Activated T-cell treated with anti-CD3 and anti-CD28 coated beads, Interleukin-2, amount 50 U/mL, for 1 hour (primary cell): ENCODE measurements at places on chromosomes 16 and 17.

- no peak for DNase-seq
These were observed 214.2 kb downstream of the STX8 start for GRCh38 chr17:9361188-9361955.

- no peak for DNase-seq
These were observed 258.7 kb downstream of the SOX9 start for GRCh38 chr17:72379516-72379915.

GRCh38 chr17:42778570-42778969 is 1.8 kb upstream of the WNK4 start:
- no peak for DNase-seq

GRCh38 chr17:10111907-10112452 is 86.4 kb downstream of the GAS7 start:
- no peak for DNase-seq

GRCh38 chr17:58245428-58246103 is 7.2 kb downstream of the LPO start:
- no peak for DNase-seq

DNA sequence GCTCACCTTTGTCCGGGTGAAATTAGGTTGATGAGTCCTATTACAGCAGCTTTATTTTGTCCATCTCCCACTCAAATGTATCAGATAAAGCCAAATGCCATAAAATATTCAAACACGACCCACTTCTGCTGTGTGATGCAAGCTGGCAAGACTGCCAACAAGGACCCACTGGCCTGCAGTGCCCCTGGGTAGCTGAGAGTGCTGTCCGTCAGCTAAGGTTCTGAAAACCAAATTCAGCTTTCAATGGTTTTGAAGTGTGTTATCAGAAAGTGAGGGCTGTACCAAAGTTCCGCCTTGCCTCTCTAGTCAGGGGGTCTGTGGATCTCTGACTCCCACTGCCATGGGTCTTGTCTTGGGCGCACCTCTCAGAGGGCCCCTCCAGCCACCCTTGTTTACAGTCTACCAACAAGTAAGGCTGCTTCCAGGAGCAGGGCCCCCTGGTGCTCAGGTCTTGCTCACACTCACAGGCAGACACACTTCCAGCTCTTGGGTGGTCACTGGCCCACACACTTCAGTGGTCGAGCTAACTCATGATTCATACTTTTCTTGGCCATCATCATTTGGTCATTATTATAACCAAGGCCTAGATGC is 10.5 kb upstream of the CCDC182 start:
- DNase-seq: no peak

DNA sequence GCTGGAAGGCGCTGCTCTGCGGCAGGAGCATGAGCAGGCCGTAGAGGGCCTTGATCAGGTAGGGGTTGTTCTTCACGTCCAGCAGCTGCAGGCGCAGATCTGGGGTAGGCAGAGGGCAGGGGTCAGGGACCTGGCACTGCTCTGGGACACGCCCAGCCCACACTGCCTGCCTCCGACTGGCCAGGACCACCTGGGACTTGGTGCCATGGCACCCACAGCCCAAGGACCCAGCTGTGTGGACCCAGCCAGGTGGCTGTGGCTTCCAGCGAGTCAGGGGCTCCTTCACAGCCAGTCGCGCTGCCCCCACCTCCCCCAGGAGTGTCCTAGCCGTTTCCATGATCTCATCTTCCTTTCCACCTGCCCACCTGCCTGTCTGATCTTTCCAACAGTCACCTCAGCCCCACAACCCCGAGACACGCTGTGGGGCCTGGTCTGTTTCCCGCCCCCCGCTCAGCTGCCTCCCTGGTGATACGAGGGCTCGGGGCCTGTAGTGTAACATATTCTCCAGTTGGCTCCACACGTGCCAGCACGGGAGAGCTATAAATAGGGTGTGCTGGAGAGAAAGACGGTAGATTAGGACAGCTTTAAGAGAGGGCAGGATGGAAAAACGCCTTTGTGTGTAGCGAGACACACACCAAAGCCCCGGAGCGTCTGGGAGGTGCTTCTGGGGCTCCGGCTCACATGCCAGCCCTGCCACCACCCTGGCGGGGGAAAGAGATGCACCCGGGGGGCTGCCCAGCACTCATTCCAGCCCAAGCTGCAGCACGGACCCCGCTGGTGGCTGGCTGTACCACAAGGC is 7.2 kb upstream of the MTSS2 start:
- no peak for DNase-seq

DNA sequence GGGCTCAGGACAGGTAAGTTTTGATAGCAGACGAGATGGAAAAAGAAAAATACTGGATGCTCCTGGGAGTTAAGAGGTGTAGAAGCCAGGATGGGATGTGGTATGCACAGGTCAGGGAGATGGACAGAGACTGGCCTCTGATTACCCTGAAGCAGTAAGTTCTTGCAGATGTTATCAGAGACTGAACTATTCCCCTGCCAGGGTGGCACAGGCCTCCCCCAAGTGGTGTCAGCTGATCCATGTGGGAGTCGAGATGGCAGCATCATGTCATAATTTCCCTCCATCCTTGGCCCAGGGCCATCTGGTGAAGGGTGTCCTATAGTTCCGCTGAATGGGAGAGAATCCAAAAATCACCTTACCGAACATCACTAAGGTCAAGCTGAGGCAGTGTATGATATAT is 14.1 kb upstream of the NKD1 start:
- DNase-seq: no peak

DNA sequence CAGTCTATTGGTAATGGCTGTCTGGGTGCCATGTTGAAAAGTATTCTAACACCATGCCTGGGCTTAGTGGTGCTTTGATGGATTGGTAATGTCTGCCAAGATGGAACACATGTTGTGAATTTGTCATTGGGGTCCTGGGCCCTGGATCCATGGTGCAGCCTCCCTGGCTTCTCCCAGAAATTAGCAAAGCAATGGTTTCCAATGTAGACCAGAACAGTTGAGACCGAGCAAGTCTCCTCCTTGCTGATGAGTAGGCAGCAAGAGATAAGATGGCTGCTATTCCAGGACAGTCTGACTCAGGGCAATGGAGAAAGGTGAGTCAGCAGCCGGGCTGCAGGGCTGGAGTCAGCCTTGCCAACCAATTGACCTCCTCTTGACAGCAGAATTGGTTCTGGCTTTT is 30.8 kb downstream of the GPR139 start:
- no peak for DNase-seq

DNA sequence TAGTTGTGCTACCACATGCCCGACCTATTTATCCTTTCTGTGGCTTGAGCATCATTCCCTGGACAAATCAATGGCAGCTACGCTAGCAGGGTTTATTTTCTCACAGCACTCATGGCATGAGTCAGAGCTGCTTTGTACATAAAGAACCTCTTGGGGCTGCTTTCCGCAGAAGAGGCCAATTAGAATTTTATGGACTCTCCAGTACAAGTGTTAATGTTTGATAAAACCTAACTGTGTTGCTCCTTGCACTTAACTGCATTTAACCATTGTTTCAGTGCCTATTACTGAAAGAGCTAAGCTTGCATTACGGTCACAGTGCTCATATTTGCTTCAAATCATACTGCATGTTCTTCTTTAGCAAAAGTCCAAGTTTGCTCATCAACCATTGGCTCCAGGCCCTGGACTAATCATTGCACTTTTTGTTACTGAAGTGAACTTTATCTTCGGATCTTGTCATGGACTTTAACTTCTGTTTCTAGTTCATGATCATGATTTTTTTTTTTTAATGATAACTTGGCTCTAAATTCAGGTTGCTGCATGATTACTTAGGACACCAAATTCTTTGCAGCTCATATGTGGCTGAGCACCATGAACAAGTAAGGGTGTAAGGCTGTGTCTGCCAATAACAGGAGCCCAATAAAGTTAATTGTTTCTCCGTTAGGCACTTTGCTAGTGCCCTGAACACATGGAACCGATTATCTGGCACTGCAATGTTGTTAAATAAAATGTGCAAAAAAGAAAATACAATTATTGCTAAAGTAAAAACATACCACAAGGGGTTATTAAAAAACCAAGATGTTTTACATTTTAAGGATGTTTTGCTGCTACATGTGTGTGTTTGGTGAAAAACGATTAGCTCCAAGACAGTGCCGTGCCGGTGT is 492.2 kb downstream of the KCNJ2 start:
- no peak for DNase-seq

DNA sequence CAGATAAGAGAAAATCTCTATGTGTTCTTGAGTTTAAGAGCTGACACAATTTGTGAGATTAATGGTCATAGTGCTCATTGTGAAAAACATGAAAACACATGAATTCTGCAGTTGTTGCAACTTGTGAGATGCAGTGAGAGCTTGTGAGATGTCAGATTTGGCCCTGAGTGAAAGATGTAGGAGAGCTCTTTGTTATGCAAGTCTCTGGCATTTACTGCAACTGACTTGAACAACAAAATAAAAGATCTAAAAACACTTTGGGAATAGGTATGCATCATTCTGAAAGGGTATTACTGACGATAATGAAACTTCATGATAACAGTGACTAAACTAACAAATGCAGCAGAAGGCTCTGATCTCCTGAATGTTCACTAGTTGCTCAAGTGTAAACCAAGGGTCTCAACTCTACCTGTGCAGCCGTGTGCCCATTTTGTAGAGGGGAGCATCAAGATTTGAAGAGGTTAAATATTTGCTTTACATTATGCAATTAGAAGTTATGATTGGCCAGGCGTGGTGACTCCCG is 50.8 kb upstream of the SMIM36 start:
- no peak for DNase-seq

GRCh38 chr16:78405040-78405439 is 305.6 kb downstream of the WWOX start:
- no peak for DNase-seq

GRCh38 chr16:71572497-71573116 is 4.3 kb downstream of the TAT start:
- no peak for DNase-seq

DNA sequence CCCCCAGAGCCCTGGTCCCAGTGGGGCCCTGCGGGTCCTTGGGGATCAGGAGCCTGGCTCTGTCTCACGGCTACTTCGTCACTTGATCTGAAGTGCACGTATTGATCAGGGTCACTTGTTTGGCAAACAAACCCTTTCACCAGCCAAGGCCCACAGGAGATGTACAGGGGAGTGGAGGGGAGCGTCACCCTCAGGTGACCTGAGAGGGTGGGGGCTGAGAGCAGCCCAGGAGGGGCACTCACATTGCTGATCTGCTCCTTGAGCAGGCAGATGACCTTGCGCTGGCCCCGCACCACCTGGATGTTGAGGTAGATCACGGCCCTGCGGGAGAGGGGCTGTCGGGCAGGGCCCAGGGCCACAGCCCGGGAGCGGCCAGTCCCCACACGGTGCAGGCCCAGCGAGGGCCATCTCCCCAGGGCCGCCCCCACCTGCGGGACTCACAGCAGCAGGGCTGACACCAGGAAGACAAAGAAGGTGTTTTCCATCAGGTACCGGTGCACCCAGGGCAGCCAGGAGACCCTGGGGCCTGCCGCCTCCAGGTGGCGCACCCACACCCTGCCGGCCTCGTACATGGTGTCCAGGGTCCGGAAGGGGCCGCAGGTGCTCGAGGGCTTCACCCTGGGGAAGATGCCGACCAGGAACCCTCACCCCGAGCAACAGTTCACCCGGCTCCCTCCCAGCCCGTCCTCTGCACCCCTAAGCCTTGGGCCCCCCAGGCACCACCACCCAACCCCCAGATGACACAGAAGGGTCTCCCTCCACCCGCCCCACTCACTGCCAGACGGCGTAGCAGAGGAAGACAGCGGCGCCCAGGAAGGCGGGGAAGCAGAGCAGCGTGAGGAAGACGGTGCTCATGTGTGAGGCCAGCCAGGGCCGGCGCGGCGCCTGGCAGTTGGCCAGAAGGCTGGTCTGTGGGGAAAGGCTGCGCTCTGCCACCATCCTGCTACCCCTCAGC is 11.3 kb downstream of the TMC6 start:
- DNase-seq: peak; percentile 56

DNA sequence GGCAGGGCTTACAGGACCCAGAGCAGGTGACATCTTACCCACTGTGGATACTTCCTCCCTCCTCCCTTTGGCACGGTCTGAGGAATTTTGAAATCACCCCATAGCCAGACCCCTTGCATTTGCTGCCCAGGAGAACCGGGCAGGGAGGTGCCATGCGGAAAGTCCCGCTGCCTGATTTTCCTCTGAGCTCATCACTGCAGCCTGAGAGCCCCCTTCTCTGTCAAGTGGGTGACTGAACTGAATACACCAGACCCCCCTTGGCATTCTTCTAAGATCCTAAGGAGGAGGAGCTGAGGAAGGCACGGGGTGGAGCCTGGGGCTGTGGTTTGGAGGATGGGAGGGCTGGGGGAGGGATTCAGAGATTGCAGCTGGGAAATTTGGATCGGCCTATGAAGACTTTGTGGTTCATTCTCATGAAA is 173.4 kb downstream of the RAB11FIP4 start:
- DNase-seq: no peak

GRCh38 chr17:7883781-7884386 is 4.7 kb upstream of the CHD3 start:
- DNase-seq: peak; percentile 45

GRCh38 chr17:4617590-4618351 is 23.7 kb downstream of the ALOX15 start:
- DNase-seq: no peak

- peak; percentile 74 for DNase-seq
These were observed 4.5 kb downstream of the CCR7 start for GRCh38 chr17:40560592-40561293.

DNA sequence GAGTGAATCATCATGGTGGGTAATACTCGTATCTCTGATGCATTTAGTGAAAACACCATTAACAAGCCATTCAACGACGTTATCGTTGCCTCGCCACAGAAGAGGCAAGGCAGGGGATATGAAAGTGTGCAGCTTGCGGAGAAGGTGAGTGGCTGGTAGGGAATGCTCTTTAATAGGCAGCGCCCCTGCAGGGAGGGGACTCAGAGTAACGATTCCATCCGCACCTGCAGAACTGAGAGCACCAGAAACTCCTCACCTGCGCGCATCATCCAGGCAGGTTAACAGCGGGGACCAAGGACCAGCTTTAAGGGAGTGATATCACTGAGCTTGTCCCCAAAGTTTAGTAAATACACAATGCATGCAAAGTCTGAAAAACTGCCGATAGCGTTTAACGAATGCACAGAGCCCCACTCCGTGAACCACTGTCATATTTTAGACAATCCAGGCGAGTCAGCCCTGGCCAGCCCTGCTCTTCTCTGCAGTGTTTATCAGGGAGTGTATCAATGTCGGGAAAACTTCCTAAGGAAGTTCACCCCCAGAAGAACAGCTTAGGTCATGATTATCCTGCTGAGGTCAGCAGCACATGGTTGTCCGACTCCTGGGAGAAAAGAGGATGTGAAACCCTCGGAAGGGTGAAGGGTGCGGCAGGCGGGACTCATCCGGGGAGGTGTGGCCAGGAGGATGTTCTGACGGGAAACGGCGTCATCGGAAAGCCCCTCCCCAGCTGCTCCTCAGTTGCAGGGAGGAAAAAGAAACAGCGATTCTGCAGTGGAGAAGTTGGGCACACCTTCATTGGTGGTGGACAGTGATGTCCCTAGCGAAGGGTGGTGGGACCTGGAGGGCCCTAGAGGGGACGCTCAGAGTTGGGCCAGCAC is 68.5 kb upstream of the DNAH17 start:
- DNase-seq: peak; percentile 59

DNA sequence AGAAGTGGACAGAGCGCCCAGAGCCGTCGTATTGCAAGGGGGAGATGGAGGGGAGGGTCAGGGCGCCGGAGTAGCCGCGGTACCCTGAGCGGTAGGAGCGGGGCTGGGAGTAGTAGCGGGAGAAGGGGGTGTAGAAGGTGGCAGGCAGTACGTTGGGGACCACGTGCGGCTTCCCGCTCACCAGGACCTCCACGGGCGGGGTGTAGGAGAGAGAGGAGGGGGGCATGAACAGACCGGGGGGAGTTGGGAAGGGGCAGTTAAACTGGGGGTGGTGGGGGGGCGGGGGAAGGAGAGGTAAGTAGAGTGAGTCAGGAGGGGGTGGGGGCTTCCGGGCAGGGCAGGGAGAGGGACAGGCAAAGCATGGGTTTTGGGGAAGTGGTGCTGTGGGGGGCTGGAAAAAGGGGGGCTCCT is 16.8 kb downstream of the ST6GALNAC2 start:
- no peak for DNase-seq

GRCh38 chr17:66308856-66309255 is 6.4 kb downstream of the PRKCA start:
- no peak for DNase-seq
